ENCODE measurements at places on chromosomes 16 and 17. TPM values are rescaled to one million over a fixed set of nuclear protein-coding genes. Genes with fewer than 3 reads are reported as not detected.

The CCDC40 gene
- 0.27 TPM for polyA plus RNA-seq

The TMC5 gene
- polyA plus RNA-seq, result not detected

The CLDN7 gene
- 8.4 TPM for polyA plus RNA-seq

The HASPIN gene
- not detected for polyA plus RNA-seq

The MAP2K4 gene
- 8.1 TPM for polyA plus RNA-seq

- DNase-seq, result no peak
Observed at GRCh38 chr17:36938566-36939051, 1.3 kb downstream of the LHX1 start.

- no peak for DNase-seq
Observed at GRCh38 chr17:975371-975915, 4.1 kb downstream of the NXN start.
